Activated CD8-positive, alpha-beta memory T cell treated with anti-CD3 and anti-CD28 coated beads, Interleukin-2, amount 50 U/mL, for 4 hours (primary cell): ENCODE measurements at places on chromosomes 16 and 17.

DNA sequence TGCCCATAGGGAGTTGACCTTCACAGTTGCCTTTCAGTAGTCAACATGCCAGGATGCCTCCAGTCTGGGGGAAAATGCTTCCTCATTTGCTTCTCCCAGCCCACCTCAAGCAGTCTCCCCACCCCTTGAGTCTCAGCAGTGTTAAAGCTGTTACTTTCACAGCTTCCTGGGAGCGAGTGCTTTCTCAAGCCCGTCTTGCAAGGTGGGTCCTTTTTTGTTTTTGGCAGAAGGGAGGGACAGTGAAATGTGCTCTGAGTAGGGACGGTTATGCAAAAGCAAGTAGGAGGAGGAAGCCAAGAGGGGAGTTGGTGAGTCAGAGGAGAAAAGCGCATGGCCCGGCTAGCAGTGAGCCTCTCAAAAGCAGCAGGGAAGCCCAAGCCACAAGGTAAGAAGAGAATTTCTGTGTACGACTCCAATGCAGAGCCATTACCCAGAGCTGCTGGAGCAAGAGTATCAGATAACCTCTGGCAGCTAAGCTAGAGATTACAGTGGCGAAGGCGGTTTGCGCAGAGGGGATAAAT lies at the start of gene CHST4:
CHST4 (plus strand) TSS at position 316 of the 521 bp plus-strand sequence. CDS start 10,252 bp downstream, outside the sequence.
- no peak for DNase-seq

GRCh38 chr16:87471278-87472141 lies 21.3 kb downstream of the ZCCHC14 start:
- no peak for DNase-seq

- DNase-seq = no peak
Measured at GRCh38 chr17:77729587-77729986, 228.9 kb upstream of the TNRC6C start.

DNA sequence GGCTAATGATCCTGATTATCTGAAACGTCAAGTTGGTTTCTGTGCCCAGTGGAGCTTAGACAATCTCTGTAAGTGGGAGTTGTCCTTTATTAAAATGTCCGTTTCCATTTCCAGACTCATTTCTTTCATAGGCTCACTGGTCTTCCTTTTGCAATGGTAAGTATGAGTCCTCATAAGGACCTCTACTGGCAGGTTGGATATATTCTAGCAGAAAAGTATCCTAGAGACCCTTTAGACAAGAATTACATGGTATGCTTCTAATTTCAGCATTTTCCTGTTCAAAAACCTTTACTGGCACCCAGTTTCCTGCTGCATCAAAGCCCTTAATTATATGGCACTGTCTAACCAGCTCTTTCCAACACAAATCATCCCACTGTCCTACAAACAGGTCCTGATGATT lies 28.1 kb upstream of the ARL2BP start:
- no peak for DNase-seq

DNA sequence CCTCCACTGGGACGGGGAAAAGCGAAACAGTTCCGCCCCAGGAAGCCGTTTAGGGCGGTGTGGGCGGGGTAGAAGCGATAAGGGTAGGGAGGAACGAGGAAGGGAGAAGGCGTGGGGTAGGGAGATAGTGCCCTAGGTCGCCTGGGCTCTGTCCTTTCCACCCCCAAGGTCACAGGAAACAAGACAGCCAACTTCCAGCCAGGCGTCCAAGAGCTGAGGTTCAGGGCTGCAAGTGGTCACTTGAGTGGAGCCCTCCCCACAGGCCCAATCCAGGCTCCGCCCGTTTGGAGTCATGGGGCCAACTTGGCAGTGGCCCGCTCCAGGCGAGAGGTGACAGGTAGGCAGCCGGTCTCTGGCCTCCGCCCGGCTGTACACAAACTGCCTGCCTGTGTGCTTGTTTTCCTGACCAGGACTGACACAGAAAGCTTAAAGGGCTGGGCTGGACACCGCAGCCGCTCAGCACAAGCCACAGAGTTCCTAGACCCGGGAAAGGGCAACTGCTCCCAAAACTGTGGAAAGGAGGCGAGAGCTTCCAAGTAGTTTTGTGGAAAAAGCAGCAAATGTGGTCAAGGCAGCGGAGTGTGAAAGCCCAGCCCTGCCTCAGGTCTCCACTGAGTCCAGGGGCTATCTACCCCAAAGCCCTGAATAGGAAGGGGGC lies at the start of gene RILP:
RILP (minus strand) TSS at position 23 of the 658 bp plus-strand sequence. CDS start 62 bp downstream, outside the sequence.
- DNase-seq = no peak

DNA sequence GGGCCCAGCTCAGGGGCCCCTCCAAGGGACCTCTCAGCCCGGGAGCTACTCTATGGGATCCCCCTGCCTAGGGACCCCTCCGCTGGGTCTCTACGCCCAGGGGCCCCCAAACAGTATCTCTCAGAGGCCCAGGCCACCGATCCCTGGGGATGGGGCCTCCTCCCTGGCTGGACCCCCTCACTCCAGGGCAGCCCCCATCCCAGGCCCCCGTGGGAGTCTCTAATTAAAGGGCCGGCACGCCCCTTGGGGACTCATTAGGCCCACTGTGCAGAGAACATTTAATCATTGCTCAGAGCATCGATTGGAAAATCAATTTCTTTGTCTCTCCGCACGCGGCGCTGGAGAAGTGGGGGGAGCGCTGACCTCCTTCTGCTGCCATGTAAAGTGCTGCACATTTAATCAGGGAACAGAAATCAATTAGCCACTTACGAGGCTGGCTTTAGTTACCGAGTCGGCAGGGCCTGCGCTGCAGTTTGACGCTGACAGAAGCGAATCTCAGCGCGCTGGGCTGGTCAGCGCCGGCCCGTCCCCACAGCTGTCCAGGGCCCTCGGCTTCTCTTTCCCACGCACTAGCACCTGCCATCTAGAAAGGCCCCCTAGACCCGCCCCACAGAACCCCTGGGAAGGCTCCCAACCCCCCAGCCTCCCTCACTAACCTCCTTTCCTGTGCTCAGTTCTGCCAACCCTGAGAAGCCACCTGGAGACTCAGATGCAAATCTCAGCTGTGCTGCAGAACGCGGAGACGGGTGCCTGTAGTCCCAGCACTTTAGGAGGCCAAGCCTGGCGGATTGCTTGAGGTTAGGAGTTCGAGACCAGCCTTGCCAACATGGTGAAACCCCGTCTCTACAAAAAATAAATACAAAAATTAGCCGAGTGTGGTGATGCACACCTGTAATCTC lies 20.2 kb upstream of the C1QL1 start:
- DNase-seq = no peak

DNA sequence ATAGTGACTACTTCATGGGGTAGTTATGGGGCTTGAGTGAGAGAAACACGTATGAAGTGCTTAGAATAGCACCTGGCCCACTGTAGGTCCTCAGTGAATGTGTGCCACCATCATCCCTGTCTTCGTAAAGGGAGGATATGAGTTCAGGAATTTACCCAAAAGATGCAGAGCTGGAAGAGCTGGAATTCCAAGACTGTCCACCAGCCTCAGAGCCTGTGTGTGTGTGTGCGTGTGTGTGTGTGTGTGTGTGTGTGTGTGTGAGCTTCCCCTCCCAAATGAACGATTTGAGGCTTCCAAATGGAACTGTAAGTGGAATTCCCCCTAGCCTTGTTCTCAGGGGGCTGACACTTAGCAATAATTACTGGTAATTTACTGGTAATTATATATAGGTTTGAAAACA lies 27.3 kb downstream of the WFDC1 start:
- DNase-seq = no peak

DNA sequence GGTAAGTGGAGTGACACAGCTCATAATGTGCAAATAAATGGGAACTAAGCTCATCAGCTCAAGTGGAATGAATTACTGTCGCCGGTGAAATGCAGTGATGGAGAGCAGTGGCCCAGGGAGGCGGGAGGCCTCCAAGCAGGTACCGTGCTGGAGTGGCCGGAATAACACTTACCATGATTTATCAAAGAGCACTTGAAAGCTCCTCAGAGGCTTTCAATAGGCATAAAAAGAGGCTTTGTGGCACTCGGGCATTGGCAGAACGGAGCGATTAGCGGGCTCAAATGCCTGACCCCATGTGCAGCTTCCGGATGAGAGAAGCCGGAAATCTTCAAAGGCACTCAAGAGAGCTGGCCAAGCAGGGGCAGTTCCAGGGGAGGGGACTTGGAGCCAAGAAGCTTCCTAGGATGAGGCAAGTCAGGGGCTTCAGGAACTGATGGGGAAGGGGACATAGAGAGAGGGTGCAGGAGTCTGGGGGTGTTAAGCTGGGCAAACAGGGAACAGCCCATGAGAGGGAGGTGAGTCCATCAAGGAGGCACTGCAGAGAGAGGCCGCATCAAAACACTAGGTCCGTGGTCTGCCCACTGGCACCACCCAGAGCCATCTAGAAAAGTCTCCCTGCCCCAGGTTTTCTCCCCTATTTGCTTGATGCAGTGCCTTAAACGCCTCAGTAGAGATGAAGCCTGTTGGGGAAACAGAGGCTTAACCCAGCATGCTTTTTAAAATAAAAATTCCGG lies 144.0 kb upstream of the IRX6 start:
- no peak for DNase-seq

DNA sequence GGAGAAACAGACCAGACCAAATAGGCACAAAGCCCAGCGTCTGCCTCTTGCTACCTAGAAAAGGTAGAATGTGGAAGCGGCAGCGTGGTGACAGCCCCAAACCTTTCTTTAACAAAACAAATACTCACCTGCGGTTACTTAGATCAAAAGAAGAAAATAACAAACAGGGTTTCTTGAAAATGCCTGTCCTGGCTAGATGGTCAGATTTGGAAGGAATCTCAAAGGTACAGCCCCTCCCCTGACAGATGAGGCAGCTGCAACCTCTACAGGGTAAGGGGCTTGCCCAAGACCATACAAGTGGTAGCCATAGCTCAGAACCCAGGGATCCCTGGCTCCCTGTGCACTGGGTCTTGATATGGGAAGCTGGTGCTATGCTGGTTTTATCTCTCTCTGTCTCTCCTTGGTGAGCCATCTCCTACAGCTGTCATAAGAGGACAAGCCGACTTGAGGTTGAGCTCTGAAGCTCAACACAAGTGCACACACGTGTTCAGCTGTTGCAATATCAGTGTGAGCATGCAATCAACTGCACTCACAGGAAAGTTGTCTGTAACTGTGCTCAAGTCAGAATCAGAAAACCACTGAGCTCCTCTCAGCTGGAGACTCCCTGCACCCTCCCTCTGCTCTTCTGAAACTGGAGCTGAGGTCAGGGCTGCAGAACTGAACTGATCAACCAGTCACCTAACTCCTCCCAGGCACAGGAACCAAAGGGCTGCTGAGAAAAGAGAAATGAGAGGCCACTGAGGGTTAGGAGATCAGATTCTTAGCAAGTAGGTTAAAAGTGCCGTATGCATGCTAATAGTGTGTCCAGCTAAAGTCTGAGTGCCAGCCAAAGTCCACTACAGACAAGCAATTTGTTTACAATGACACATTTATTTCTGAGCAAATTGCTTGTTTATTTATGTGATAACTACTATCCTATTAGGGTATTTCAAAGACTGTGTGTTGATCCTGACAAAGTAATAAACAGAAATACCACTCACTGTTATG lies 6.1 kb upstream of the RNF157 start:
- no peak for DNase-seq

DNA sequence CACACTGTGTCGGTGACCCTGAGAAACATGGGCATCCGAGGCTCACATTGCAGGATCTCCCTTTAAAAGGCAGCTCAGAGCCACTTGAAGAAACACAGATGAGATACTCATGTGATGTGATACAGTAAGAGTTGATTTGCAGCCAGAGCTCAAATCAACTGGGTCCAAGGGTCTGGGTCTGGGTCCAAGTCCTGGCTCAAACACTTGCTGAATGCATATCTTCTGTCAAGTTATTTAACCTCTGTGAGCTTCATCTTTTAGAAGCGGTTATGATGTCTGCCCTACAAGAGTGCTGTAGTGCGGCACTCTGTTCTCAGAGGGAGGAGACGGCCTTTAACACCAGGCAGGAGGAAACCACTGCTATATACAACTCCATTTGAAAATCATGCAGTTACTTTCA lies 6.4 kb downstream of the KRT38 start:
- no peak for DNase-seq

DNA sequence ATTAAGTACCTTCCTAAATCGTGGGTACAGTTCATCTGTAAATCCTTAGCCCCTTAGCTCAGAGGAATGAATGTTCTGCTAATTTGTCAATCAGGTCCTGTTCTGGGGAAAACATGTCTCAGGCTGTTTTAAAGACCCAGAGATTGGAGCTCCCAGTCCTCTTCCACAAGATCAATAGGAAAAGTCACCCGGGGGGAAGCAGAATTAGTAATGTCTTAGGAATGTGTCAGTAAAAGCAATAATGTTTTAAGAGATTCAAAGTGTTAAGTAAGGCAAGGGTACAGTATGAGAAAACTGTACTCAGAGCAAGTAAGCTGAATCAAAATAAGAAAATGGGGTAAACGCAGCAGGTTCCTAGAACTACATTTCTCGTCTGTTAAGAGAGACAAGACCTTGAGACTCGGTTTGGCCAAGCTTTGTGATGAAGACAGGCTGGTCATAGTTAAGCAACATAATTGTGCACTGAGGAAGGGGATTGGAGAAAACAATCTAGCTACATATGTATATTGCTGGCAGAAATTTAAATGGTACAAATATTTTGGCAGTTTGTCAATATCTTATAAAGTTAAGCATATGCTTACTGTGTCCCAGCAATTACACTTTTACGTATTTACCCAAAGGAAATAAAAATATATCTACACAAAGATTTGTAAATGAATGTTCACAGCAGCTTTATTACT lies 192.9 kb upstream of the C17orf78 start:
- no peak for DNase-seq

- no peak for DNase-seq
Measured at GRCh38 chr16:84007965-84008364, 34.6 kb downstream of the SLC38A8 start.

DNA sequence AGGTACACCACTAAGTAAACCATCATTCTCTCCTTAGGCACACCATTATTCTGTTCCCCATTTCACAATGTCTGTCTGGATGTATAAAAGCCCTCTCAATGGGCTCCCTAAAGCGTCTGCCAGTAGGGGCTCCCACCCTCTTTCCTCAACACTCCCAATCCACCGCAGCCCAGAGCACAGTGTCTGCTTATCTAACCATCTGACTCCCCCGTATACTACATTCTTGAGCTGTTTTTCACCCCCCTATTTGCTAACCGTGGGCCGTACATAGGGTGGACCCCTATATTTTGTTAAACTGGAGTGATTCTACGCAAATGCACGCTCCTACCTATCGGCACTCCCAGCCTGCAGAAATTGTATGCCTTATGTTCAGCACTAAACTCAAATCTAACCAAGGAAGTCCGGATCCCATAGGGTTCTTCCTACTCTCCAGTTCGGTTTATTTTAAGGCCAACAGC lies 685 bp upstream of the PSMD3 start:
- peak; percentile 21 for DNase-seq

- DNase-seq = no peak
Measured at GRCh38 chr16:86685076-86685475, 106.7 kb downstream of the FOXL1 start.

GRCh38 chr17:50090971-50091917 lies 3.9 kb upstream of the PDK2 start:
- DNase-seq = no peak

GRCh38 chr17:80793851-80794267 lies 197.8 kb upstream of the CHMP6 start:
- no peak for DNase-seq

- DNase-seq = peak; percentile 38
Measured at GRCh38 chr17:79082311-79083190, 7.9 kb downstream of the ENGASE start.

DNA sequence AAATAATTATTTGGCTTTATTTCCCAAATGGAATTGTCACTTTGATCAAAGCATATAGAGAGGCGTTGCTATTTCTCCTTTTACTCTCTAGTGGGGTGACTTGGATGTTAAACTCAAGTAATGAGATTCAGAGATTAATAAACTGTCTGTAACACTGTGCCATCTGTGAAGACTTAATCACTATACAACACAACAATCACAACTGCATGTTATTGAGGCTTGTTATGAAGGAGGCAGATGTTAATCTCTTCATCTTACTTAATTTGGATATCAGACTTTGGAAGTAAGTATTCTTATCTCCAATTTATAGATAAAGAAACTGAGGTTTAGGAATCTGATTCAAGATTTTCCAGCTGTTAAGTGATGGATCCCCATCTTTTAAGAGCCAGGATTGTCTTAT lies 132.5 kb downstream of the CNTNAP4 start:
- DNase-seq = no peak
